ENCODE measurements at places on chromosomes 7 and 10.

DNA sequence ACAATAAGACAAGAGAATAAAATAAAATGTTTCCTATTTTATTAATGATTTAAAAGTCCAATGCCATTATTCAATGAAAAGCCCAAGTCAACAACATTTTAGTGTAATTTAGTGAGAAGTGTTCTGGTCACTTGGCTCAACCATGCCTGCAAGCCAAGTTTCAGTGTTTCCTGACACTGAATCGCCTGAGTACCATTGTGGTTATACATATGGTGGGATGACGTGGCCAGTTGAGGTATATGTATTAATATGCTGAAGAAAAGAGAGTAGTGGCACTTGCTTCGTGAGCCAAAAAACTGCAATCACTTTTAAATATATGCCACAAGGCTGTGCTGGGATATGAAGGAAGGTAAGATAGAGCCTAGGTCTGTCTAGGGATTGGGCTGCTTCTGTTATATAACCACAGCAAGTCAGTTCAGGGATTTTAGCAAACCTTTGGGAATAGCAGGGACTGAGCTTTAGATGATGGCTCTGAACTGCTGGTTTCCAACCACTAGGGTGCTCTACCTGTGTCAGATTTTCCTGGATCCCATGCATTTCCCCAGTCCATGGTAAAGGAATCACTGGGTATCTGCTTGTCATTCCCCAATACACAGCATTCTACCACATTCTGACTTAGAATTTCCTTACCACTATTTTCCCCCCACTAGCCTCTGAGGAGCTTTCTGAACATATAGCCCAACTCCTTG is 214.0 kb upstream of the PRPS1L1 start:
- DNase-seq, result no peak

DNA sequence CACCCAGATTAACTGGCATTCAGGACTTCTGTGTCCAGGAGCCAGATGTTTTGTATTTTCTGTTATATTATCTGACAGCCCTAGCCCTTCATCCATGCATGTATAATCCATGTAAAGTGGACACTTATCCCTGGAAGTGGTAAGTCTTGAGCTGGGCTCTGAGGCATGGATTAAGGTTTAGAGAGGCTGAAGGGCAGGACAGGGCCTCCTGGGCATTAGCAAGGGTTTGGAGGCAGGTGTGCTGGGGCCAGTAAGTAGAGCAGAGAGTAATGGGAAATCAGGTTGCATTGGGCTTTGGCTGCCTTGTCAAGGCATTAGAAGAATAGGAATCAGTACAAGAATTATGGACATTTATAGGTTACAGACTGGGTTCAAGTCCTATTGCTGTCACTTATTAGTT is 138.0 kb downstream of the DYNC1I1 start:
- no peak for DNase-seq

DNA sequence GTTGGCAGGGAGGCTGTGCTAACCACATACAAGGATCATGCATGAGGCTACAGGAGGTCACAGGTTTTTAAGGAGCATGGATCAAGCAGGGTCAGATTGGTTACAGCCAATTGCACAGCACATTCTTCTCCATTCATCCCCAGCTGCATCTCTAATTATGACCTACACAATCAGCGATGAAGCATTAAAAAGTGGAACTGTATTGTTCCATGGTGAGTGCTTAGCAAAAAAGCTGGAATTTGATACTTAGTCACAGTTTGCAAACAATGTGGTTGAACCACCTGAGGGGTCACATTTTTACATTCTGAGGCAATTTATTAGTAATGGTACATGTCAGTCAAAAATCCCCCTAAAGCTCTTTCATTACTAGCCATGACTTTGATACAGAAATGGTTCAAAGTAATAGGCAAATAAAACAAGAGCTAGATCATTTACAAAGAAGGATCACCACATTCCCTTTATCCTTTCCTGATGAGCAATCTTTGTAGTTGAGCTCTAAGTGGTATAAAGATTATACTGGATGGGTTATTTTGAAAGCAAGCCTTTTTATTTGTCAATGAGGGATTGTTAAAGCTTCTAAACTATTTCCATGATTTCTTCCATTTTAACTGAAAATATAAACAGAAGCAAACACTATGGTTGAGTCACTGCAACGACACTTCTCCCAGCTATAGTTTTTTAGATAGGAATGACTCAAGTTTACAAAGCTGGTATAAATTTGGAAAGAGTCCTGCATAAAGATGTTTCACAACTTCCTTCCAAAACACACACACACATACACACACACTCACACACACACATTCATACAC is 217.8 kb upstream of the SEMA3A start:
- no peak for DNase-seq

GRCh38 chr7:7272294-7272693 is 90.0 kb downstream of the C1GALT1 start:
- no peak for DNase-seq

DNA sequence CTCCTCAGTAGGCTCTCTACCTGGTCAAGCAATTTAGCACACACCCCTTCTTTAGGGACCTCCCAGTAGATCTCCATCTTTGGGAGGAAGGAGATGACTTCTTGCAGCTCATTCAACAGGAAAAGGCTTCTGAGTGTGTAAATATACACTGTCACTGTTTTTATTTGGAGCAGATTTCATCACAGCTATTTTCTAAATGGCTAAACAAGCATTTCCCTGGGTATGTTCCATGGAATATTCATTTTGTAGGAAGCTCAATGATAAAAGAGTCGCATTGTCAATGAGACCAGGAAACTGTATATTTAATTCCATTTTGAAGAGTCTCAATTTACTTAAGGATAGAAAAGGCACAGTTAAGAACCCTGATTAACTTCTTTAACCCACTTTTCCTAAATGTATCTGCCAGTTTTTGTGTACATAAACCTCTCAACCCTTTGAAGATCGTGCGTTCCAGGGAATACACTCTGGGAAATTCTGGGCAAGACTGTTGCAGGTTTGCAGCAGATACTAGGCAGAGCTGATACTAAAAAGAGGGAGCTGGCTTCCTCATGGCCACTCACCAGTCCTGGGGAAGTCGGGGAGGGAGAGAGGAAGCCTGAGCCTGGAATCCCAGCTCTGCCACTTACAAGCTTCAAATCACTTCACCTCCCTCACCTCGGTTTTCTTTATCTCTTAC is 10.1 kb downstream of the LGI1 start:
- DNase-seq, result no peak

- DNase-seq, result no peak
Measured at GRCh38 chr7:105364684-105365083, 24.0 kb downstream of the SRPK2 start.

GRCh38 chr10:127679642-127680255 is 57.2 kb upstream of the FOXI2 start:
- DNase-seq, result no peak

DNA sequence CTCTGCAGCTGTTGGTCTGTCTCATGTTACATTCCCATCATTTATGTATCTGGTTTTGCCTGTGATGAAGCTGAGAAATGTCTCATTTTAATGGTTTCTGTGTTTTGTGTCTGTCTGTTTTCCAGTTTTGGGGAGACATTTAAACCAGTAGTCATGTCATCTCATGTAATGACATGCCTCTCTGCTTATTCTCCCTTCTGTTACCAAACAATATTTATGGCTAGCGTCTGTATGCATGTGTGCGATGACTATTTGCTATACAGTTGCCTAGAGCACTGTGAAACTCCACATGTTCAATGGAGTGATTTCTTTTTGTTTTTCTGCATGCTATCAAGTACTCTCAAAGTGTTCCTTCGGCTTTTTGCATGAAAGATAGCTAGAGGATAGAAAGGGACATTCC is 132.0 kb downstream of the ST7 start:
- no peak for DNase-seq

DNA sequence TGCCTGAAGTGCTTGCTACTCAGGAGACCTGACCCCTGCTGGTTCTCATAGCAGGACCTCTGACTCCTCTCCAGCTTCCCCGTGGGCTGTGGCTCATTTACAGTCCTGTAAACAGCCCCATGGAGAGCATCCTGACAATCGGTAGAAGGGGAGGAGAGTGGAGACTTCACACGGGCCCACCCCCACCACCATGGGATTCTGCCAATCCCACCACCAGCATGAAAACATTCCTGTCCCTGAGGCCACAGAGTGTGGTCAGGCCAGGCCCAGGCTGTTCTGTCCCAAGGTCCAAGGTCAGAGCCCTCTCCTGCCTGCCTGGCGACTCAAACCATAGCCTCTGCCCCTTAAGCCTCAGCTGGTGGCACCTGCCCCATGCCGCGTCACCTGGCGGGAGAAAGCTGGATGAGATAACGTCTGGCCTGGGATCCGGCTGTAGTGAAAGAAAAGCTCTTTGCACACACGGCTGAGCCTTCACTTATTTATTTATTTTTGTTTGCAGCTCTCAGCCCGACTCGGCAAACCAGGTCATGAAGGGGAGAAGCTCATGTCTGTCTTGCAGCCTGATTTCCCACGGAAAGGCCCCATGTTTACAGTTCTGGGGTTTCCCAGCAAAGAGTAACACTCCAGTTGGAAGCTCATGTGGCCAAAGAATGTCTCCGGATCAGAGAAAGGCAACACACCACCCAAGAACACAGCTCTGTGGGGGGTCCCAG is 293.6 kb upstream of the ZMIZ1 start:
- no peak for DNase-seq

DNA sequence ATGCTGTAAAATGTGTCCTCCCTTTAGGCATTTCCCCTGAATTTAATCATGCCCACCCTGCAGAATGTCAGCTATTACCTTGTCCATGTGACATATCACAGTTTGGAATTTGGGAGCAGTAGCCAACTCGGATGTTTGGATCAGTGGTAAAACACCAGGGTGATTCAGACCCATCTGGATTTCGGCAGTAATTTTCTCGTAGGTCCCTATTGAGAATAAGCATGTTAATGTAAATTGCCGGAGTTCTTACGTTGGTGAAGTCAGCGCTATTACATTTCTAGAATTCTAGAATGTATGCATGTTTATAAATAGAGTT is 44.1 kb downstream of the HGF start:
- no peak for DNase-seq

GRCh38 chr7:116315803-116316202 is 105.5 kb downstream of the TES start:
- DNase-seq, result no peak

GRCh38 chr7:140649556-140650205 is 9.1 kb upstream of the DENND2A start:
- no peak for DNase-seq

GRCh38 chr10:3526727-3527501 is 258.1 kb downstream of the KLF6 start:
- DNase-seq, result no peak

DNA sequence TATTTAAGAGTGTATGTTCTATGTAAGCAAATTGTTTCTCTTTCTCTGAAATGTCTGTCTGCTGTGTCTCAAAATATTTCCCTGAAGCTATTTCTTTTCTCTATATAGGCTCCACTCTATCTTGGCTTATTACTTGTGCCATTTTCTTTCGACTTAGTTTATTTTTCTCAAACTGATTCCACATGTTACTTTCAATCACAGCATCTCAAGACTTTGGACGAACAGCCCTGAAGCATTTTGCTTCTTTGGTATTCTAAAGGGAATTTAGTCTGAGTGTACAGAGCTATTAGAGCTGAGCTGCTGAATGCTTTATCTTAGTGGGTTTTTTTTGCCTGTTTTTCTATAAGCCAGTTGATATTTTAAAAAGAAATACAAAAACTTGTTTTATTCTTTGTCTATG is 95.7 kb downstream of the PLXDC2 start:
- no peak for DNase-seq

GRCh38 chr10:122263971-122264370 is 7.1 kb upstream of the BTBD16 start:
- DNase-seq, result no peak

GRCh38 chr7:29924684-29925083 is 64.9 kb downstream of the SCRN1 start:
- DNase-seq, result no peak

- no peak for DNase-seq
Measured at GRCh38 chr10:115969591-115969990, 303.4 kb downstream of the GFRA1 start.

- DNase-seq, result no peak
Measured at GRCh38 chr7:81776161-81776560, 6.3 kb upstream of the HGF start.

- no peak for DNase-seq
Measured at GRCh38 chr10:48214716-48215485, 59.6 kb downstream of the FRMPD2 start.

DNA sequence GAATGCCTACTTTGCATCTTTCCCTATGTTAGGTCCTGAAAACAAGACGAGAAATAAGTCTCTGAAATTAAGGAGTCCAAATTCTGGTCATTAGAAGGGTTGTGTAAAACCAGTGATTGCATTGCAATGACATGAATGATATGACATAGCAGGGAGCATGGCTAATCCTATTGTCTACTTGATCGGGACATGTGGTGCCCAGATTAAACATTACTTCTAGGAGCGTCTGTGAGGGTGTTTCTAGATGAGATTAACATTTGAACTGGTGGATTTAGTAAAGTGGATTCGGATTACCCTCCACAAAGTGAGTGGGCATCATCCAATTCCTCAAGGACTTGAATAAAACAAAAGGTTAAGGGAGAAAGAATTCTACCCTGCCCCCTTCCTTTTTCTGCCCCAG is 434.9 kb upstream of the KLF6 start:
- no peak for DNase-seq

- no peak for DNase-seq
Measured at GRCh38 chr10:113496111-113497109, 56.4 kb upstream of the HABP2 start.

DNA sequence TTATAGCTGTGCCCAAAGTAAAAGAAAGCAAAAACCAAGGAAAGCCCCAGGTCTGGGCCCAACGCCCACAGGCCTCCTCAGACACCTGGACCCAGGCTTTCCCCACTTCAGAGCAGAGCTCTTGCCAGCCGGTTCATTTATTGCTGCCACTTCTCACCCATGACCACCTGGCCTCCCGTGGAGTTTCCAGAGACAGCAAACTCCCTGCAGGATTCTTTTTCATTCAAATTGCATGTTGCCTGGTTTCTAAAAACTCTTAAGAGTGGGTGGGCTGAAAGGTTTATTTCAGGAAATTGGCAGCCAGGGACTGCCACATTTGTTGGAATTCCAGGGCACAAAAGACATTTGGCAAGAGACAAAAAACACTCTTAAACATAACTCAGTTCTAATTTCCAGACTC is 4.7 kb downstream of the VOPP1 start:
- DNase-seq, result no peak

- DNase-seq, result no peak
Measured at GRCh38 chr10:12724807-12725579, 276.5 kb downstream of the CCDC3 start.

GRCh38 chr7:83486536-83486935 is 162.4 kb downstream of the SEMA3E start:
- DNase-seq, result no peak

Data from stimulated activated CD4-positive, alpha-beta T cell treated with anti-CD3 and anti-CD28 coated beads, Interleukin-12 subunit alpha, Interleukin-12 subunit beta, amount 100 ng/mL, for 48 hours (primary cell).